ENCODE measurements at places on chromosomes 1 and 21.

DNA sequence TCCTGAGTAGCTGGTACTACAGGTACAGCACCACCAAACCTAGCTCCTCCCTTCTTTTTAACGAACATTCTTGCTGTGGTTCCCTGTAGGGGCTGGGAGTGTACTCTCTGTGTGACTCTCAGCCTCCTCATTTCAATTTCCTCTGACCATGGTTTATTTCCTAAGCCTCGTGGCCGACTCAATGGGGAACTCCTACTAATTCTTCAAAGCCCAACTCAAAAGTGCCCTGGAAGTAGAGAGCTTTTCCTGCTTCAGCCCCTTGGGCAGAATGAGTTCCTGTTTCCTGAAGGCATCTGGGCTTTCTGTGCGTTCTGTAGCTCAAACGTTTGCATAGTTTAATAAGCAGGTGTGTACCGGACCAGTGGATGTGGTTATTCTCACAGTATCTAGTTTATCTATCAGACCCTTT is 70.9 kb upstream of the ACOT11 start:
- DNase-seq, result no peak

DNA sequence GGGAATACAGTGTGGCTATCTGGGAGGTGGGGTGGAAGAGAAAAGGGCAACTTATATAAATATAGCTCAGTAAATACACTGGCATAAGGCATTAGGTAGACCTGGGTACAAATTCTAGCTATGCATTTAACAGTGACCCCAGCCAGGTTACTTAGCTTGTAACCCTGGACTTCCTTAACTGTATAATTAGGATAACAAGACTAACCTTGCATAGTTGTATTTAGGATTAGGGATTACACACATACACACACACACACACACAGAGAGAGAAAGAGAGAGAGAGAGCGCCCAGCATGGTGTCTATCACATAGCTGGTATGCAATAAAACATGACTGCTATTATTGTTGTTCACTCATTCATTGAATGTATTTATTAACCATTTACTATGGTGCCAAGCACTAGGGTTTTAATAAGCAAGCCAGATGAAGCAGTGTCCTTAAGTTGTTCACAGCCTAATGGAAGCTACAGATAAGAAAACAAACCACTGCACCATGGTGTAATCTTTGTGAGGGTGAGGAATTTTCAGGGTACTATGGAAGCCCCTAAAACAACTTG is 251.4 kb downstream of the ZNF648 start:
- DNase-seq, result no peak

GRCh38 chr1:41355761-41356160 is 5.5 kb upstream of the FOXO6 start:
- no peak for DNase-seq

GRCh38 chr1:204578867-204579664 is 62.9 kb downstream of the MDM4 start:
- DNase-seq, result no peak

GRCh38 chr1:181155339-181155738 is 66.8 kb downstream of the IER5 start:
- no peak for DNase-seq

- DNase-seq, result no peak
These were observed 2.2 kb upstream of the RUNX3 start for GRCh38 chr1:24932284-24932683.

DNA sequence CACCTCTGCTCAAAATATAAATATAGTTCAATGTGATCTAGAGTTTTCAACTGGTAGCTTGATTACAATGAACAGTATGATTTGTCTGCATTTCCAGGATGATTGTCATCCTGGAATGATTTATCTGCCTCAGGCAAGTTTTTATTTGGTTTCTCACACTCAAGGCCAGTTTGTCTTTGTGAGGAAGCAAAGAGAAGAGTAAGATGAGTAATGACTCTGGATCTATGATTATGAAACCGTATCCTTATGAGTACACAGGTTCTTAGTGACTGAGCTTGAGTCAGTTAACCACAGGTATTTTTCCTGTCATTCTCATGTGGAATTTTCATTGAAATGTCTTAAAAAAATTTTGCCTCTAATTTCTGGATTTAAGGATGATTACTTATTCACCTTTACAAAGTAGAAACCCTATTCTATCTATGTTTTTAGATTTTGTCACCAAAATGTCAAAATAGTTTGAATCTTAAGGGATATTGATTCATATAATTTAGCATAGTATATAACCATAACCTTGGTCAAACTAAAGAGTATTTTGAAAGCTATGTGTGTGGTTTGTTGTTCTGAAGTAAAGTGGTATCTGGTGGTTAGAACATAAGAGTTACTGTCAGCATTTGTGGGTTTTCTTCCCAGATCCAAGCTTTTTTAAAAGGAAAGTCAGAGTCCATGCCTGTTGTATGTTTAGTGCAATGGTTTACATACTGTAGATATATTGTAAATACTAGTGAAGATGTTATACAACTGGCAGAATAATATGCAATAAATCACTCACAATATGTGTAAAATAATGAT is 145.0 kb downstream of the RASAL2 start:
- no peak for DNase-seq

- DNase-seq, result no peak
These were observed 312.4 kb downstream of the HMCN1 start for GRCh38 chr1:186046437-186047211.

- no peak for DNase-seq
These were observed 100.4 kb downstream of the SPATA6 start for GRCh38 chr1:48371598-48371997.

GRCh38 chr1:153342178-153342577 is 6.5 kb downstream of the PGLYRP4 start:
- DNase-seq, result no peak

- no peak for DNase-seq
These were observed 777.3 kb downstream of the LTN1 start for GRCh38 chr21:28215214-28215954.

DNA sequence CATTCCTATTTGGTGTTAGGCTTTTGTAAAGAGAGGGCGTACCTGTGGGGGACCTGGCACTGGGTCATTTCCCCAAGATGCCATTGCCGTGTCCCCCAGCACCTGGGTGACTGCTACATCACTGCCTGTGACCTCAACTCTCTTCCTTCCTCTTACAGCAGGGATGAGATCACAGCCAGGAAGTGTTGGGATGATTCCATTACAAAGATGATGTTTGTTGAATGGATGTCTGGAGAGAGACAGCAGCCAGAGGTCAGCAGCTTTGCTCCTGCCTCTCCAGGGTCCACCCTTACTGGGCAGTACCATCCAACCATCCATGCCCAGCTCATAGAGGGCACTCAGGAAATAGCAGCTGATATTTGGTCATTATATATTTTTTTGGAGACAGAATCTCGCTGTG is 35.1 kb downstream of the TMEM51 start:
- DNase-seq, result no peak

DNA sequence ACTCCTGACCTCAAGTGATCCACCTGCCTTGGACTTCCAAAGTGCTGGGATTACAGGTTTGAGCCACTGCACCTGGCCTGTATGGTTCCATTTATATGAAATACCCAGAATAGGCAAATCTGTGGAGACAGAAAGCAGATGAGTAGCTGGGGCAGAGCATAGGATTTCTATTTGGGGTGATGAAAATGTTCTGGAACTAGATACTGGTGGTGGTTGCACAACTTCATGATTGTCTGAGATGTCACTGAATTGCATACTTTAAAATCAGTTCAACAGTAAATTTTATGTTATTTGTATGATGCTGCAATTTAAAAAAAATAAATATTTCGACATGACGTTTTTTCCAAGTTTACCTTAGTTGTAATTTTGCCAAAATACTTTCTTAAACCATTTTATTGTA is 23.9 kb downstream of the ITSN1 start:
- no peak for DNase-seq
